ENCODE measurements at places on chromosomes 6 and 20. TPM values are rescaled to one million over a fixed set of nuclear protein-coding genes. Genes with fewer than 3 reads are reported as not detected.

RIMS1 gene
- 2.6 TPM for total RNA-seq

- DNase-seq = no peak
Observed at GRCh38 chr6:119343167-119343566, 6.4 kb downstream of the MAN1A1 start.

GRCh38 chr20:58463256-58463655, 51.9 kb downstream of the APCDD1L start:
- no peak for DNase-seq

DNA sequence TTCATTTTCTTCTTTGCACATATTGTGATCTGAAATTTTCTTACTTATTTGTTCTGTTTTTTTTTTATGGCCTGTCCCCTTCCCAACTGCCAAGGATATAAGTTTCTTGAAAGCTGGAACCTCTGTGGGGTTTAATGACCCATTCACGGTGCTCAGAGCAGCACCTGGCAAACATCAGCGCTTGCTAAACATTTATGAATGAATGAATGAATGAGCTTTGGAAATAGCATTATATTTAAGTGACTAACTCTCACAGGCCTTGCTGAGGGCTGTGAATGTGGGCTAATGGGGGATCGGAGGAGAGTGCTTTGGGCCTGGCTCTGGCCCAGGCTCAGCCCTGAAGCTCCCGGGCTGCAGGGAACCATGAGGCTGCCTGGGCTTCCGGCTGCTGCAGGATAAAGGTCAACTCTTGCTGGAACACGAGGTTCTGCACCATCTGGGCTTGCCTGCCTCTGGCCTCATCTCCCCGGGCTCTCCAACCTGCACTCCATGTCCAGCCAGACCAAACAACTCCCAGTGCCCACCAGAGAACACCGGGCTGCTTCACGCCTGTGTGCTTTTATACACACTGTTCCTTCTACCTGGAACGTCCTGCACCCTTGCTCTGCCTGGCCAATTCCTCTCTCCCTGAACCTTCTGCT, 14.6 kb upstream of the ARMC12 start:
- no peak for DNase-seq

LY86 gene
- total RNA-seq = 3.4 TPM

DNA sequence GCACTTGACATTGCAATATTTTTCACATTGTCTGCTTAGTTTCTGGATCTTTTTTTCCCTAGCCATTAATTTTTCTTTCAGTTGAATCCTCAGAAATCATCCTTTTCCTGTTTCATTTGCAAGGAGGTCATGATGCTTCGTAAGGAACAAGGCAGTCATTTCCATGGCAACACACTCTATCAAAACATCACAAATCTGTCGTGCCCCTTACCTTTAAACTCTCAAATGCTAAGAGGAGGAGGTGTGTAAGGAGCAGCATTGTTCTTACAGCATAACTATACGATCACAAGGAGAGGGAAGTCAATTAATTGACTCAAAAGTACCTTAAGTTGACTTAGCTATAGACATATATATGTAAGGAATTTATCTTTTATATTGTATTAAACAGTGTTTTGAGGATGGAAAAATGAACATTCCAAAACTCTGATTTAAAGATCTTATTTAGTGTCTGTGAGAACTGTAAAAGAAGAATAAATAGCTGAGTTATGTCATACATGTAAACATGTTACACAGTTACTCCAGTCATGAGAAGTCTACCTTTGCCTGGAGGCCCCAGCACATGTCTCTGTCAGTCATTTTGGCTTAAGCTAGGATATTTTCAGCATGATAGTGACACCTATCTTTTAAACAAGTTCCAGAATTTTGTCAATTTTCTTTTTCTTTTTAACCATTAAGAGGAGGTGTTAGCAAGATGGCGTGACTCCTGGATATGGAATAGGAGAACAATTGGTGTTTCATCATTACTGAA, 41.6 kb downstream of the CDKAL1 start:
- no peak for DNase-seq

ELMO2 gene
- 41.0 TPM for total RNA-seq

DNA sequence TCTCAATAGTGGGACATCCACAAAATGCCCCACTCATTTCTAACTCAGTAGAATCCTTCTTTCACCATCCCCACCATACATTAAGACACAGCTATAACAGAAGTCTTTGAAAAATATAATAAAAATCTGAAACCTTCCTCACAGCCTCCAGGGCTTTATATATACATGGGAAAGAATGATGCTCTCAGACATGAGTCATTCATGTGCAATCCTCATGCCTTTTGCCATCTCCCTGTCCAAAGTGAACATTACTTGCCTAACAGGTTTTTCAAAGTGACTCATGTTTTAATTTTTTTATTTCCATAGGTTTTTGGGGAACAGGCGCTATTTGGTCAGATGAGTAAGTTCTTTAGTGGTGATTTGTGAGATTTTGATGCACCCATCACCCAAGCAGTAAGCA, 162.7 kb downstream of the RALGAPA2 start:
- no peak for DNase-seq

TSHZ2 gene
- total RNA-seq = 59.6 TPM

C6orf132 gene
- total RNA-seq = 20.2 TPM

DNA sequence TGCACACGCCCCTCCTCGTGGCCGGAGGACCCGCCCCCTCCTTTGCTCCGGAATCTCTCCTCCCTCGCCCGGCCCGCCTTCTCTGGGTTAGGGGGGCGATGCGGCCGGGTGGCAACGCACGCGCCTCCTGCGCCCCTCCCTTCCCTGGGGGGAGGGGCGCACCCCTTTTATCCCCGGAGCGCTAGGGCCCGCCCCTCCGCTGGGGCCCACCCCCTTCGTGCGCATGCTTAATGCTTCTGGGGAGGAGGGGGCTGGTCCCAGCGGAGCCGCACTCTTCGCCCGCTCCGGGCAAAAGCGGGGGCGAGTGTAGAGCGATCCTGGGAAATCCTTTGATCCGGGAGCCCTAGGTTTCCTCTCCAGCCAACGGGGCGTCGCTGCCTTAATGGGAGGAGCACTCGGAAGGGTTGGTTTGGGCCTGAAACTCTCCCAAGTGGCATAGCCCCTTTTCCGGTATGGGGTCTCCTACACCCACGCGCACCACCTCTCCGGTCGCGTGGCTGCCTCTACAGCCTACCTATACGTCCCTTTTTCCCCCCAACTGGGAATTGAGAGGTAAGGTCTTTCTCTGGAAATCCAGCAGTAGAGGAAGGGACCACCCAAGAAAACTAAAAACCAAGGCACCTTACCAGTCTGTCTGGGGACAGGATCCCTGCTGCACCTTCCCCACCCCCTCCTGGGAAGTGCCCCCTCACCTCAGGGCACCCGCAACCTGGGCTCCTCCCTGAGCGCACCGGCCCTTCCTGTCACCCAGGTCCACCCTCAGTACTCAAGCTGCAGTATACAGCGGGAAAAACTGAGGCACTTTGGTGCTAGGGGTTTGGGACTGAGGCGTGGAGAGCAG, 2.1 kb downstream of the SOX12 start:
- peak; percentile 87 for DNase-seq

- no peak for DNase-seq
Observed at GRCh38 chr6:106787327-106788196, 158.2 kb downstream of the QRSL1 start.

DNA sequence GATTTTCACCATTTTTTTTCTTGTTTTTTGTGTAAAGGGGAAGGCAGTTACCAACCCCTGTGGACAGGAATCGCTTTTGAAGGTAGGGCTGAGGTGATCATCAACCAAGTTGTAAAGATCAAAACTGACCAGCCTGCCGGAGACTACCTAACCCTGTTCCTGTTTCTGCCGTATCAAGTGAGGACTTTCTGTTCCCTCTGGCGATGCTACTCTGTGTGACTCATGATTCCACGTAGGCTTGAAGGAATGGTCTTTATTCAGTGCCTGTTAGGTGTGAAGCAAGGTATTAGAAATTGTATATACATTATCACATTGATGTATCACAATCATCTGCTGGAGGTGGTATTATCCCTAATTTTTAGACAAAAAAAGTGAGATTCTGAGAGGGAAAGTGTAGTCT, 161.3 kb downstream of the SOX4 start:
- no peak for DNase-seq

DNA sequence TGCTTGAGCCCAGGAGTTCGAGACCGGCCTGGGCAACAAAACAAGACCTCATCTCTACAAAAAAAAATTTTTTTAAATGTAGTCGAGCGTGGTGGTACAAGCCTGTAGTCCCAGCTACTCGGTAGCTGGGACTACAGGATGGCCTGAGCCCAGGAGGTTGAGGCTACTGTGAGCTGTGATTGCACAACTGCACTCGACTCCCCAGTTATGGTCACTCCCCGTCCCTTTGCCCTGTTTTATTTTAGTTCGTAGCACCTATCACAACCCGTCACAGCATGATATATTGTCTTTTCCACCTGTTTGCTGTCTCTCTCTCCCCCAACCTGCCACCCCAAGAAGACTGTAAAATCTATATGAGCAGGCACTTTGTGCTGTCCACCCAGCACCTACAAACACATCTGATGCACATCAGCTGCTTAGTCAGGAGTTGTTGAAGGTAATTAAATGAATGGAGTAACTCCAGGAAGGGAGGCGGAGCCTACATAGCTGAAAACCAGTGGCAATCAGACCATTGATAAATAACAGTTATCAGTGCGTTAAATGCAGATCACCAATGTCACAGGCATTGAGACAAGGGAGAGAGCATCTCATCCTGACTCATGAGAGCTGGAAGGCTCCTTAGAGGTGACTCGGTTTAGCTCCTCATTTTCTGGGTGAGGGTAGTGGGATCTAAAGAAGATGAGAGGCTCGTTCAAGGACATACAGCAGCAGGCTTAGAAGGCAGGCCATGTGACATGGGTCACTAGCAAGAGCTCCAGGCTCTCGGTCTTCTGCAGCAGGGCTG, 14.4 kb upstream of the XRN2 start:
- DNase-seq = no peak

LY6G6D gene
- not detected for total RNA-seq

DNA sequence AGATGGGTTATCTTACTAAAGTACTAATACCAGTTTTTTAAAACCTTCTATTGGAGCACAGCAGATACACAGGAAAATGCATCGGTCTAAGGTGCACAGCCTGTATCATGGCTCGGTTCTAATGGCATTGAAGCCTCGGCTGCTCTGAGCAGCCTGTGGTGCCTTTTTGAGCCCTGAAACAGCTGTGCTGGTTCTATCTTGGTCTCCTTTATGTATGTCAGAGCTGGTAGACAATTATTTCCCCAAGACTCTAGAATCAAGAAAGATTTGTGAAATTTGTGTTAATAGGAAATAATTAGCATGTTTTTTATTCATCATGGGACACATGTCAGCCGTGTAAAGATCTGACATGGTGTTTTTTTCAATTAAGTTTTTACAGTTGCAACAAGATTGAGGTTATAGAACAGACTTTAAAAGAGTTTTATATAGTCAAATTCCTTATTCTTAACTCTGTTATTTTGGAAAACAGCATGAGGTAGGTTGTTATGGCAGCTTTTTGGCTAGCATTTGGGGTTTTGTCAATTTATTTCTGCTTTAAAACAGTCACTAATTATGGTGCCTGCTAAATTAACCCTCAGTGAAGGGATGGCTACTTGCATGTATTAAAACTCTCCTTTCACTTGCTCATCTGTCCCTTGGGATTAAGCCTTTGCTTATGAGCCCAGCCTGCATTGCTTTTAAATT, 40.3 kb upstream of the C20orf144 start:
- DNase-seq = no peak

GRCh38 chr20:20816969-20817755, 104.7 kb upstream of the RALGAPA2 start:
- no peak for DNase-seq

- no peak for DNase-seq
Observed at GRCh38 chr6:4856785-4857184, 80.6 kb downstream of the CDYL start.

DNA sequence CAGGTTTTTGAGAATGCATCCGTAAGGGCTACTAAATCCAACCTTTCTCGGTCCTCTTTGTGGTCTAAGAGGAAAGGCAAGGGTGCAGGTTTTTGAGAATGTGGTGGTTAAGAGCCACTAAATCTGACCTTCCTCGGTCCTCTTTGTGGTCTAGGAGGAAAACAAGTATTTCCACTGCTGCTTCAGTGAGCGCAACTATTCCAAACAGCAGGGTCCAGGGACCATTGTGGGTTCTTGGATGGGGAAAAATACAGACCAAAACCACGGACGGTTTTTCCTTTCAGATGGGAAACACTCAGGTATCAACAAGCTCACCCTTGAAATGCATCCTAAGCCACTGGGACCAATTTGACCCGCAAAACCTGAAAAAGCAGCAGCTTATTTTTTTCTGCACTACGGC, 21.9 kb downstream of the BTBD9 start:
- no peak for DNase-seq

Measured in breast epithelium (tissue), 4 donors.